ENCODE measurements at places on chromosomes 3 and 15. TPM values are rescaled to one million over a fixed set of nuclear protein-coding genes. Genes with fewer than 3 reads are reported as not detected.

DNA sequence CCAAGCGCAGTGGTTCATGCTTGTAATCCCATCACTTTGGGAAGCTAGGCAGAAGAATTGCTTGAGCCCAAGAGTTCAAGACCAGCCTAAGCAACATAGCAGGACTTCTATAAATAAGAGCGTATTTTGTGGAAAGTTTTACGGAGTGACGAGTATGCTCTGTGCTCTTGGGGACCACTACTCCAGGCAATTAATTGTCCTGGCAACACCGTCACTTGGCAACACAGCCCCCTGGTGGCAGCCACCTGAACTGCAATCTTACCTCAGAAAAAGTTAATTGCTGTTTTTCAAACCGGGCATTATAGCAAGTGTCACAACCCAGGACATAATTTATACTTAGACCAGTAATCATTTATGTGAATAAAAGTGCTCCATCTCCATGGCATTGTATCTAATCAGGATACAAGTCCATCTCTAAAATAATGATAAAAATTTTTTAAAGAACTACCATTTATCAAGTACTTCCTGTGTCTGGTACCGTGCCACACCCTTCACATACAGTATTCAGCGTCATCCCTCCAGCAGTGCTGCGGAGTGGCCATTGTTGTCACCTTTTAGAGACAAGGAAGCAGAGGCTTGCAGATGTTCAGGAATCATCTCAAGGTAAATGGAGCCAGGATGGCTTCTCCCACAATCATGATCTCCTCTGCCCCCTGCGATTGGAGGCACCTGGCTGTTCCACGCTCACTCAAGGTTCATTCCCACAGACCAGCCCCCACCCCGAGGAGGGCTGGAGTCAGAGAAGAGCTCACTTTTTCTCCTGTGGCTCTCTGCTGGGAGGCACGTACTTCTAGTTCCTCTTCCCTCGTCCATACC, 34.5 kb downstream of the PLA2G4D start:
- peak; percentile 54 for DNase-seq

- no peak for DNase-seq
Observed at GRCh38 chr3:33044676-33045075, 52.3 kb downstream of the GLB1 start.

The PLSCR4 gene
- 77.4 TPM for total RNA-seq

The FOXB1 gene
- not detected for total RNA-seq
